ENCODE measurements at places on chromosomes 7 and 10. TPM values are rescaled to one million over a fixed set of nuclear protein-coding genes. Genes with fewer than 3 reads are reported as not detected.

The AGR3 gene
- total RNA-seq, result not detected

The ITGA8 gene
- not detected for total RNA-seq

The SPDYE16 gene
- not detected for total RNA-seq

The CYP3A7 gene
- total RNA-seq, result not detected

The ACTL6B gene
- total RNA-seq, result not detected

The IDE gene
- total RNA-seq, result 20.0 TPM

The SFTPD gene
- 0.26 TPM for total RNA-seq

The PAOX gene
- 2.1 TPM for total RNA-seq

The GTF2IRD1 gene
- total RNA-seq, result 25.3 TPM

The ZNF32 gene
- total RNA-seq, result 16.7 TPM

The TRIM50 gene
- total RNA-seq, result not detected

The COBL gene
- 5.0 TPM for total RNA-seq

The CTAGE15 gene
- total RNA-seq, result not detected

The CTAGE8 gene
- total RNA-seq, result not detected

The COL28A1 gene
- total RNA-seq, result 0.60 TPM

The NRG3 gene
- total RNA-seq, result not detected

The EGFR gene
- 109 TPM for total RNA-seq

The MYOZ1 gene
- total RNA-seq, result not detected

The FBXO24 gene
- total RNA-seq, result 0.51 TPM

The EVX1 gene
- 0.10 TPM for total RNA-seq

The TMEM273 gene
- not detected for total RNA-seq

All from A549 treated with GW870086 at 1 μM for 4 hours (cell line).